ENCODE measurements at places on chromosomes 1 and 21.

DNA sequence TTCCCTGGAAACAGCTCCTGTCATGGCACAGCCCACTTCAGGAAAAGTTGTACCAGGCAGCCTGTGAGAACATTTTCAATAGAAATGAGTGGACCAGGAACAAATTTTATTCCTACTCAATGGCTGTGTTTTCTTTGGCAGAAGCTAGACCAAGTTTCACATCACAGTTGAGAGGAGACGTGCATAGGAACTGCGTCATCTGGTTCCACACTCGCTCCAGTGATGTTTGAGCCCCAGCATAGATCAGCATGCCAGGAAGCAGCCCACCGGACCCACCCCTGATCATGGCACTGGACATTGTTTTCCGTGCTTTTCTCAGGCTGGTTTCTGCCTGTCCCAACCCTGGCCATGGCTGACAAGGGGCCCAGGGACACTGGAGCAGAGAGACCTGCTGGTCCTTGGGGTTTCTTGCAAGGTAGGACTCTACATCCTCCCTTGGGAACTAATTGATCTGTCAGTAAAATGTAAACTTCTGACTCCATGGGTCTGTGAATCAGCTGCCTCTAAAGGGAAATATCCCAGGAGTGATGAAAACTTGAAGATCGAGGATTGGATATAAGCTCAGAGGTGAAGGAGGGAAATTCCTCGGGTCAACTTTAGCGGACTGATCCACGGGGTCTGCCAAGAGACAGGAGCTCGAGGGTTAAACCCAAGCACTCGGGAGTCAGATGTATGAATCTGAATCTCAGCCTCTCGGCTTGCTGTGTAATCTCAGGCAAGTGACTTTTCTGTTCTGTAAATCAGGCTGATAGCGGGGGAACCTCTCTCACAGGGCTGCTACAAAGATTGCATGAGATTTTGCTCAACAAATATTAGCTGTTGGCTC is 35.7 kb downstream of the NEK2 start:
- DNase-seq = no peak

DNA sequence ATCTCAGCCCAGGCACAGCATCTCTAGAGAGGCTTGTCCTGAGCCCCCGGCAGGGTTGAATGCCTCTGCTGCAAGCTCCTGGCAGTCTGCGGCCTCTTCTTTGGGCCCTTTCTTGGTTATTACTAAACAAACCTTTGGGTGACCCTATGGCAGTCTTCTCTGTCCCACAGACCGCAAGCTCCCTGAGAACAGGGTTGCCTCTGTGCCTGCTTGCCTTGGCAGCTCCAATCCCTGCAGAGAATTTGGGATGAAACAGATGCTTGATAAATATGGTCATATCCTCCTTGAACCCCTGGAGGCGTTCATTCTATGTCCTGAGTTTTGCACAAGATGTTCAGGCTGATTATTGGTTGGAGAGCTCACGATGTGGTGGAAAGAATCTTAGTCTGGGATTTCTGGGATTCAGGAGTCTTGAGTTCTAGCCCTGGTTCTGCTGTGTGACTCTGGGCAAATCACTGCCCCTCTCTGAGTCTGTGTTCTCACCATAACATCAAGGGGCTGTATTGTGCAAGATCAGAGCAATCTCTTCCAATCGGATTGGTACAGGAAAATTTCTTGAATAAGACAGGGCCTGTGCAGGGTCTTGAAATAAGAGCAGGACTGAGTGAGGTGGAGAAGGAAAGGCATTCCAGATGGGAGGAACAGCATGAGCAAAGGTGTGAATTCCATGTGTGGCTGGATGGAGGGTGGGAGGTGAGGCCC is 49.6 kb downstream of the EDN2 start:
- DNase-seq = no peak

- no peak for DNase-seq
These were observed 22.2 kb upstream of the SCAF4 start for GRCh38 chr21:31753949-31754707.

DNA sequence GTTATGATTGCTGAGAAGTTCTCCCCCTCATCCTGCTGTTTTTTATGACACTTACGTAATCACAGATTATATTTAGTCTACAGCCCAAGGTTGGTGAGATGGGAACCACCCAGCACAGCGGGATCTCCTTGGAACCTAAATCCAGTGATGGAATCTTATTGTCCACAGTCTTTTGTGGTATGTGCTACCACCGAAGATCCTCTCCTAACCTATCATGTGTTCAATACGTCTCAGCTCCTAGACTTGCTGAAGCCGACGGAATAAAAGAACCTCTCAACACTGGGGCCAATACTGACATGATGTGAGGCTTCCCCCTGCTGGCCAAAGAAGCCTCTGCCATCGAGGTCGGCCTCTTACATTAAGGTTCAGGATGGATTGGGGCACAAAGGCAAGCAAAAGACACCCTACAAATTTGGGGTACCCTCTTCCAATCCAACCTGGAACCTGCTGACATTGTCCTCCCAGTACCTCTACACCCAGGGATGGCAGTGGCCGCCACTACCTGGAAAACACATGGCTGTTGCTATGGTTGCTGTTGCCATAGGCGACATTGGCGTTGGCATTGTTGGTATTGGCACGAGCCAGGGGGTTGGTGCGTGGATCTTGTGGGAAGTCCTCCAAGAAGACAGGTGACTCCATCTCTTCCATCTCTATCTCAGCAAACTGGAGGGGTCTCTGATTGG is 19.4 kb upstream of the KIF21B start:
- peak; percentile 69 for DNase-seq

- no peak for DNase-seq
These were observed 14.0 kb upstream of the GBP5 start for GRCh38 chr1:89286549-89287180.

- no peak for DNase-seq
These were observed 393 bp downstream of the LYSMD1 start for GRCh38 chr1:151165281-151165737.

GRCh38 chr1:3370856-3371703 is 83.4 kb upstream of the ARHGEF16 start:
- DNase-seq = no peak

GRCh38 chr1:176566004-176566975 is 103.3 kb downstream of the PAPPA2 start:
- no peak for DNase-seq

DNA sequence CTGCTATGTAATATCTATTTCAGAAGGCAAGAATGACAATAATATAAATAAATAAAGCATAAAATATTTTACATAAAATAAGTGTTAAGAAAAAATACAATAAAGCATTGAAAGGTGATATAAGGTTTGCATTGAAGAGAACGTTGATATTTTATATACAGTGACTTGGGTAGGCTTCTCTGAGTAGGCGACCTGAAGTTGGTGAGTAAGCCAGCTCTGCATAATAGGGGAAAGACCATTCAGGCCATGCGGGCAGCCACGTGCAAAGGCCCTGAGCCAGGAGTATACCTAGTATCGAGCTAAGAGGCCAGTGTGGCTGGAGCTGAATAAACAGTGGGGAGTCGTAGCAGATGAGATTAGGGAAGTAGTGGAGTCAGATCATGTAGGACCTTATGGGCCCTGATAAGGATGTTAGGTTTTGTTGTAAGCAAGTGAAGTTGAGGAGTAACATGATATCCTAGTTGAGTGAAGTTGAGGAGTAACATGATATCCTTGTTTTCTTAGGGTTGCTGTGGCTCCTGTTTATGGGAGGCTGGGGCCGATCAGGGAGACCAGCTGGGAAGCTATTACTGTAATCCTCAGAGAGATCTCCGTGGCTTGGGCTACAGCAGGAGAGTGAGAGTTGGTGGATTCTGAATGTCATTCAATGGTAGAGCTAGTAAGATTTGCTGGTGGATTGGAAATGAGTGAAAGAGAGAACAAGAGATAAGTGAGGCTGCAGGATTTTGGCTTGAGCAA is 22.0 kb downstream of the KCNK1 start:
- DNase-seq = no peak

DNA sequence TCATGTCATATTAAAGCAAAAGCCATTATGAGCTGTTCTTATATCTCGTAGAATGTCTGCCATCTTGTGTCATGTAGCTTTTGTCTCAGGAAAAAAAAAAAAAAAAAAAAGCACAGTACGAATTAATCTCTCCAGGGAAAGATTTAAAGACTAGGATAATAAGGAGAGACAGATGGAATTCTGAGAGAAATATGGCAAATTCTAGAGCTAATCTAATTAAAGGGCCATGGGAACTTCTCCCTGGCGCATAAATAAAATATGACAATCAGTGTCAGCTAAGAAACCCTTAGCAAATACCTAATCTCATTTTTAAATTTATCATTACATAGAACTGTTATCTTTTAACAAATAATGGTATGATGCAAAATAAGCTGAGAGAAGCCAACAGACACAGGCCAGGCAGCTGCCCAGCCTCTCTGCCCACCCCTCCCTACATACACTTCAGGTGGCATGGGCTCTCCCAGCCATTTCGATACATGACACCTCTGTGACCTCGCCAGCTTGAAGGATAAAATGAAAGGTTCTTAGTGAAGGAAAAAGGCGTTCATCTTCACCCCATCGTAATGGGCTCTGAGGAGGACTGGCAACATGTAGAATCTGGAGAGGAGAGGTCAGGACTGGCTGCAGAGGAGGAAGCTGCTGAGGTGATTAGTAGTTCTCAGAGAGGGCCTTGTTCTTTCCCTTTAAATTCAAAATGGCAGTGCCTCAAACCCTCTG is 39.8 kb downstream of the DISC1 start:
- DNase-seq = no peak

DNA sequence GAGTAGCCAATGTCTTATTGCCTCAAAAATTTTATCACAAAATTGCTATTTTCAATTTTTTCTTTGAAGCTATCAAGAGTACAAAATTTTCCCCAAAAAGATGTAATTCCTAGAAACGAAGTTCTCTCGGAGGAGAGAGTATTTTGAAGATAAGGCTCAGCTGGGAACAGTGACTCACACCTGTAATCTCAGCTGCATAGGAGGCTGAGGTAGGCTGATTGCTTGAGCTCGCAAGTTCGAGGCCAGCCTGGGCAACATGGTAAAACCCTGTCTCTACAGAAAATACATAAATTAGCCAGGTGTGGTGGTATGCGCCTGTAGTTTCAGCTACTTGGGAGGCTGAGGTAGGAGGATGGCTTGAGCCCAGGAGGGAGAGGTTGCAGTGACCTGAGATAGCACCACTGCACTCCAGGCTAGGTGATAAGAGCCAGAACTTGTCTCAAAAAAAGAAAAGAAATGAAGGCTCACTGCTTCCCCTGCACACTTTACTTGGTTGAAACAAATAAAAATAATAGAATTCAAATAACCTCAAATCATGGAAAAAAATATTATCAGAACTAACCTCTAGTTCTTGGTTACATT is 22.2 kb downstream of the TUT4 start:
- DNase-seq = no peak

GRCh38 chr21:28828981-28829380 is 163.7 kb downstream of the LTN1 start:
- no peak for DNase-seq

DNA sequence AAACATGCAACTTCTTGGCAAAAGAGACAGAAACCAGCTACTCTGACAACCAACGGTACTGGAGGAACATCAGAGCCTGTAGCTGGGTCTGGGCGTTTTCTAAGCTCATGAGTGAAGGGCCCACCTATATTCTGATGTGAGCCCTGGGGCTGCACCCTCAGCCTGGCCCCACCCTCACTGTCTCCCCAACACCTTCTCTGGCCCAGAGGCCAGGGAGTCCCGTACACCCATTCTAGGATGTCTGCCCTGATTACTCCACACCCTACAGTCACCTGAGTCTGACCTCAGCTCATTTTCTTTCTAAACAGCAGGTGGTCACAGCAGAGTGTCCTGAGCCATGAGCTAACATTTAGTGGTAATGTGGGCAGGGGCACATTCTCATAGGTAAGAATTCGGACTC is 439.2 kb downstream of the MATN1 start:
- no peak for DNase-seq

Data from activated CD4-positive, alpha-beta T cell treated with anti-CD3 and anti-CD28 coated beads, Interleukin-2, amount 50 U/mL, for 4 hours (primary cell).